Endodermal cell (in vitro differentiated cells): ENCODE measurements at places on chromosomes 11 and 22.
A peak's percentile ranks its signal among the peaks of the same experiment; 100 is the strongest.

GRCh38 chr11:70192666-70193410, 10.3 kb upstream of the FADD start:
- no peak for DNase-seq

DNA sequence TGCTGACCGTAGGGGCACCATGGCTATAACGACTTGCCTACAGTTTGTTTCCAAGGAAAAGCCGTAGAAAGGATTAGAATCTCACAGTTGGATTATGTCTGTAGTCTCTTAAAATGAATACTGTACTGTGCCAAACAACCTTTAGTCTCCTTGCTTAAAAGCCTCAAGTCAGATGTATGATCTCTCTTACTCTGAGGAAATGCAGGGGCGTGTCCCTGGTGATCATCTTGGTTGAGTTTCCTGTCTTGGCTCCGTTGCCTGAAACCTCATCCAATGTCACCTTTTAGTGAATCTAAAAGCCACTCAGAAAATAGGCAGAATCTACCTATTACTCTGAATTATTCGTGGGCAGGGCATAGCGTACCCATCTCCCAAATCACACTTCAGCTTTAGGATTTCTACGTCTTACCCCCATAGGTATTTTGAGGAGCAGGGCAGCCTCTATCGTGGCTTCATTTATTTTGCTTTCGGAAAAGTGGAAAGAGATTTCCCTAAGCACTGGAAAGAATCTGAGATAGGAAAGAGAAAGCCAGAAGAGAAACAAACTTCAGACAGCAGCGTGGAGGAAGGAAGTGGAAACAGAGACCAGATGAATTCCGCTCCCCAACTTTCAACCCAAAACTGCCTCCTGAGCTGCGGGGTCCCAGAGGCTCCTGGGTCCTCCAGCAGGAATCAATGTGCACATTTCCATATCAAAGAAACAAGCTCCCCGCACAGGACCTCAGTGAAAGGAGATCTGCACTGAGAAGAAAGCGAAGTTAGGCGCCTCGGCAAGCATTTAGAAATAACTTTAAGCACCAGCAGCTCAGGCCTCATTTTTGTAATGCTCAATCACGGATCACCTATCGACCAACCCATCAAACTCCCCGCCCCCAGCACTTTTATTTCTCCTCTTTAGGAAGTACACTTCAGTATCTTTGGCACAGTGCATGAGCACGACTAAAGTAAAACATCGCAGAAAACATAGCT, 245.8 kb downstream of the ETS1 start:
- DNase-seq: peak; percentile 42

GRCh38 chr11:27244900-27245299, 118.1 kb downstream of the CCDC34 start:
- no peak for DNase-seq

DNA sequence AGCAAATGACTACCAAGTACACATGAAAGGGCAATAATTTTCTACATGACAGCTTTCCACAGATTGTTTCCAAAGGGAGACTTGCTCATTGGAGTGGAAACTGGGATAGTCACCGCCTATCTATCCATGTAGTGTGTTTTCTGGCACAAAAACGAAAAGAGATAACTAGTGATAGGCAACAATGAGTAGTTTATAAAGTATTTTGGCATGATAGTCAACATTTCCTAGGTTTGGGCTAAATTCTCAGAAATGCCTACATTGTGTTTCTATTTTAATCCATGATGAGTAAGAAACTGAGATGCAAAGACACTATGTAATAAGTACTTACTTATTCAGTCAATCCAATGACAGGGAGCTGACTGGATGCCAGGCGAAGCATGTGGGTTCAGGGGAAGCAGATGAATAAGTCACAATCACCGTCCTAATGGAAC, 1129.1 kb downstream of the DLG2 start:
- DNase-seq: no peak

GRCh38 chr11:57781529-57781943, 19.9 kb downstream of the CTNND1 start:
- DNase-seq: peak; percentile 94

- no peak for DNase-seq
Observed at GRCh38 chr11:62012451-62012831, 45.0 kb upstream of the FTH1 start.

- no peak for DNase-seq
Observed at GRCh38 chr11:79129702-79130101, 311.1 kb downstream of the TENM4 start.

- DNase-seq: peak; percentile 16
Observed at GRCh38 chr22:43889201-43889859, 2.5 kb downstream of the PNPLA5 start.

GRCh38 chr22:24466716-24467328, 28.3 kb upstream of the UPB1 start:
- DNase-seq: no peak

DNA sequence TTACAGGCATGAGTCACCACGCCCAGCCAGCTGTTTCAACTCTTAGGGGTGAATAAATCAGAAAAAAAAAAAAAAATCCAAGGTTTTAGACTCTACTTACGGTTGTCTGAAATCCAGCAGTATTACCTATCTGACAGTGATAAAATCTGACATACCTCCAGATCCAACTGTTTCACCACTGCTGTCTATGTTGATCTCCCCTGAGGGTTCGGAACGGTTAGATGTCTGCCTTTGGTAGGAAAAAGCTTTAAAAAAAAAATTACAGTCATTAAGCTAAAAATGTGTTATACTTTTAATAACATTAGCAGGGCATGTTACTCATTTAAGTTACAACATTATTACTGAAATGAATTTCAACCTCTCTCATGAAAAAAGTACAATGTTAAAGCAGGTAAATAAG, 21.1 kb downstream of the NCAPD3 start:
- DNase-seq: no peak

DNA sequence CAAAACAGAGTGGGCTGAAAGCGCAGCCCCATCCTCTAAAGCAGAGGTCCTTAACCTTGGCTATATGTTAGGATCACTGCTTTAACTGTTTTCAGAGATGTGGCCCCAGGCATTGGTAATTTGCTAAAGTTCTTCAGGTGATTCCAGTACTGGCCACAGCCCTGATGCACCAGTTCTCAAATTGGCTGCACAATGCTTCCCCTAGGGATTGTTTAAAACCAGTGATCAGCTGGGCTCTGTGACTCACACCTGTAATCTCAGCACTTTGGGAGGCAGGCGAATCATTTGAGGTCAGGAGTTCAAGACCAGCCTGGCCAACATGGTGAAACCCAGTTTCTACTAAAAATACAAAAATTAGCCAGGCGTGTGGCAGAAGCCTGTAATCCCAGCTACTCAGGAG, 8.4 kb upstream of the IRAG1 start:
- DNase-seq: no peak

GRCh38 chr11:121105063-121105480, 4.0 kb downstream of the TECTA start:
- DNase-seq: no peak

DNA sequence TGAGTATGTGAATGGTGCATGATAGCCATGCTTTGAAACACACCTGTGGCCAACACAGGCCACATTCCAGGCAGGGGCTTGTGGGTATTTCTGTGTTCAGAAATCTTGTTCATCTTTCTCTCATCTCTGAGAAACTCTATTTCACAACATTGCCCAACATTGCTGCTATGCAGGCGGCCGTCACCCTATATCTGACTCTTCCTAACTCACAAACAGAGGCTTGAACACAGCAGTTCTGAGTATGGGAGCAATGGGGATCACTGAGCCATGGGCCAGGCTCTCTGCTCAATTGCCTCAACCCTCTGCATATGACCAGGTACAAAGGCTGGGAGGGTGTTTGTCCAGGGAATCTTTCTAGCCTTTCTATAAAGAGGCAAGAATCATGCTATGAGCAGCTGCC, 259.9 kb downstream of the BUD13 start:
- DNase-seq: peak; percentile 19

- peak; percentile 72 for DNase-seq
Observed at GRCh38 chr11:66950112-66950535, 8.1 kb downstream of the PC start.

GRCh38 chr11:92504004-92504403, 279.4 kb downstream of the FAT3 start:
- no peak for DNase-seq

DNA sequence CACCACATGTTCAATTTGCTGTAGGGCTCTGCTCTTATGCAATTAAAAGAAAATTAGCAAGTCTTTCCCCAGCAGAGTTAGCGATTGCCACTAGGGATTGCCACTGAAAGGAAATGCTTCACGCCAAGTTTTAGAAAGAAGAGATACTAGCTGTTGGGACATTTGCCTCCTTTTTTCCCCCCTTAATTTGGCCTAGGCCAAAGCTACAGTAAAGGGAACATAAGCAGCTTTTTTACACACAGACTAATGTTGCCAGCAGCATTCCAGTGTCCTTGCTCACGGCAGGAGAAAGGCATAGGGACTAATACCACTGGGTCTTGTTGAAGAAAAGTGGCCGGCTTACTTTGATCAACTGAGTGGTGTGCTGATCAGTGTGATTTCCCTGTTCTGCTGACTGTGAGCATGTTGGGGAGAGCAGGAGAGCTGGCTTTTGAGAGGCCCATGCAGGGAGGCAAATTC, 71.2 kb downstream of the PHF21A start:
- peak; percentile 71 for DNase-seq

- no peak for DNase-seq
Observed at GRCh38 chr11:119410501-119410900, 12.5 kb downstream of the THY1 start.

- no peak for DNase-seq
Observed at GRCh38 chr22:29617922-29618629, 14.6 kb downstream of the NF2 start.

DNA sequence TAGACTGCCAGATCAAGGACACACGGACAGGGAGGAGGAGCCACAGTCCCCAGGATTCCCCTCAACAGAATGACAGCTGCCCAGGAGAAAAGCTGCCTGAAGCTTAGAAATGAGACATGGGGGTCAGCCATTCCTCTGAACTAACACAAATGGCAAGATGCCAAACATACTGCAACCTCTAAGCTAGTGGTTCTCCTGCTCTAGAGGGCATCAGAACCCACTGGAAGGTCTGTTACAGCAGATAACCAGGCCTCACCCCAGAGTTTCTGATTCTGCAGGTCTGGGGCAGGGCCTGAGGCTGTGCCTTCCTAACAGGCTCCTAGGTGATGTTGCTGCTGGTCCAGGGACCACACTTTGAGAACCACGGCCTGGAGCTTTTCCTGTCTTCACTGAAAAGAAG, 28.6 kb upstream of the BID start:
- DNase-seq: no peak

DNA sequence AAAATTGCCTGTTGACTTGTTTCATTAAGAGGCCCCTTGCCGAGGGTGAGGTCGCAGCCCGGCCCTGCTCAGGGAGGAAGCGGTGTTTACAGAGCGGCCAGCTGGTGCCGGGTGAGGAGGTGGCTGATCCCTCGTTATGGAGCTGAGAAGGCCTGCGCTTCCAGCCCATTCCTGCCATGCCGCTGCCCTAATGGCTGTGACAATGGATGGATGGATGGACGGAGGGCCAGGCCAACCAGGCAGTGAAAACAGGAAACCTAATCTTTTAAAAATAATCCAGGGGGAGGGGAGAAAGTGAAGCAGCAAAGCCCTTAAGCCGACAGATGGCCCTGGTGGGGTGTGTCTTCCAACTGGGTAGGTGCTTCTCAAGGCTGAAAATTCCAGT, 38.5 kb downstream of the BCR start:
- DNase-seq: peak; percentile 95

DNA sequence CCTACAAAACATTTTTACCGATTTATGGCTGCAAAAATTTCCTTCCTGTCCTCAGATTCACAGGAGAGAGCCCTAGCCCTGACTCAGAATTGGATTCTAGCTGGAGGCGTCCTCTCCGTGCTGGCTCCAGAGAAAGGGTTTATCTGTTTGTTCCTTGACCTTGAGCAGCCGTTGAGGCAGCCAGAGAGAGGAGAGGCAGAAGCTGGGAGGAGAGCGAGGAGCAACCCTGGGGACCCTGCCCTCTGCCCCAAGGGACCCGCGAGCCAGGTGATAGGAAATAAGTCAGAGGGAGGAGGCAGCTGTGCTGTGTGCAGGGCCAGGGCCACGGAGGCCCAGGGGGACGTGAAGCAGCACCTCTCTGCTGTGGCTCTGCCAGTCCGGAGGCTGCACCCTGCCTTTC, 75.6 kb downstream of the IGLL1 start:
- no peak for DNase-seq

GRCh38 chr22:50641696-50642607, 14.0 kb upstream of the ARSA start:
- peak; percentile 86 for DNase-seq

DNA sequence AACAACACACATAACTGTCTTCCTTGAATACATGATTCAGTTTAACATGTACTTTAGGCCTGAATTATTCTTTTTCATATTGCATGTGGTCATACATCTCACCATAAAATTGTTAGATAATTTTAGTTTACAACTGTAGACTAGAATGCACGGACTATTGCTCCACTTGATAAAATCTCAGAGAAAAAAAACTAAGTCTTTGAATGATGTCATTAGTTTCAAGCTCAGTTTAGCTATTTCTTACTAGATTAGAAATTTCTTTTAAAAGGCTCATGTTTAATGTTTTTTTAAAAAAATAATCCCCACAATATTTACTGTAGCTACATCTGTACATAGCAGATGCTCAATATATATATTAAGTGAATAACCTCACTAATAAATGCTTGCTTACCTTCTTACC, 5.1 kb downstream of the RSF1 start:
- no peak for DNase-seq

DNA sequence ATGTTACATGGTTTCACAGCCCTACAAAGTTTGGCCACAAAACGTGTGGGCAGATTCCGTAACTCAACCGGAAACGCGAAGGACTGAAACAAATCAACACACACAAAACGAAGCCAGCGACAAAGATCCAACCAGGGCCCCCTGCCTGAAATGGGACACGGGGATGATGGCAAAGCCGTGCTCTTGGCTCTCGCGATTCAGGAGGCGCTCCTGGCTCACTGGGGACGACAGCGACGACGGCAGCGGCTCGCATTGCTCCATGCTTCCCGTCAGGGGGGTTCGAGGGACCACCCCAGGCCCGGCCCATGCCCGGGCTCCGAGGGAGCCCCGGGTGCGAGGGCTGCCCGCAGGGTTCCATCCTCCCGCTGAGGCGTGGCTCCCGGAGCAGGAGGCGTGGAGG, 4786.8 kb upstream of the OR11H1 start:
- DNase-seq: no peak

DNA sequence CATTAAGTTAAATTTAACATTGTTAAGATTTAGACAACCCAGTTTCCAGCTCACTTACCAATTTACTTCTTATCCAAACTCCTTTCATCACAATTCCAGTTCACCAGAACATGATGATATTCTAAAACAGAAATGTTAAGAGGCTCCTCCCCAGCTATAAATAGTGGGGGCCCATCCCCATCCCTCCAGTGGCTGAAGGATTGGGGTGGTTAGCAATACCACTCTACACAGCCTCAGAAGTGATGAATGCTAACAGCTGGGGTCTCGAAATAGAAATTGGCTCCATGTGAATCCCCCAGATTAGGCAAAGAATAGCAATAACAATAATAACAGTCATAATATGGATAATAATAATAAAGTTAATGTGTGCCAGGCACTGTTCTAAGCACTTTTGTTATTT, 97.9 kb upstream of the NCAM1 start:
- DNase-seq: no peak

GRCh38 chr11:64283092-64283491, 1.4 kb downstream of the BAD start:
- no peak for DNase-seq

- DNase-seq: no peak
Observed at GRCh38 chr11:59141673-59142460, 789 bp upstream of the FAM111A start.
